Activated gamma-delta T cell treated with Interleukin-2 at 50 U/mL for 16 hours (primary cell): ENCODE measurements at places on chromosomes 1 and 21.
A peak's percentile ranks its signal among the peaks of the same experiment; 100 is the strongest.

GRCh38 chr1:151108331-151108730 lies 37.8 kb downstream of the GABPB2 start:
- no peak for DNase-seq

DNA sequence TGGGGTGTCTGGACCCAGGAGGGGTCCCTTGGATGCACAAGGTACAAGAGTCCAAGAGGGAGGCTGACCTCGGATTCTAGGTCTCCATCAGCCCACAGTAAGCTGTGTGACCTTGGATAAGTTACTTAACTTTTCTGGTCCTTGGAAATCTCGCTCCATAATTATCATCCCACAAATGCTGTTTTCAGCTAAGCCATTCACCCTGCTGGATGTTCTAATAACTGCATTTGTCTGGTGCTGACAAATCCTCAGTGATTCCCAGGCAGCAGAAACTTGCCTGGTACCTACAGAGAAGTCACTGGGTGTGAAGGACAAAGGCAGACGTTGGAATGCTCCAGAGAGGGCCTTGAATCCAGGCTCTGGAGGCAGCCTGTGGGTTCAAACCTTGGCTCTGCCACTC lies 89.7 kb downstream of the IGSF21 start:
- no peak for DNase-seq

DNA sequence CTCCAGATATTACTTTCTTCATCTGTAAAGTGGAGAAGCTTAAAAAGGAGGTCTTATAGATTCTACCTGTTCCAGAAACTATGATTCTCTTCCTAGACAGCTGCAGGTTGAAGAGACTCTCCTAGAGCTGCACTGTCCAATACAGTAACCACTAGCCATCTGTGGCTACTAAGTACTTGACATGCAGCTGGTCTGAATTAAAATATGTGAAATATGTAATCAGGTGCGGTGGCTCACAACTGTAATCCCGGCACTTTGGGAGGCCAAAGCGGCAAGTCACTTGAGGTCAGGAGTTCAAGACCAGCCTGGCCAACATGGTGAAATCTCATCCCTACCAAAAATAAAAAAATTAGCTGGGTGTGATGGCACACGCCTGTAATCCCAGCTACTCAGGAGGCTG lies 15.8 kb downstream of the APP start:
- no peak for DNase-seq

DNA sequence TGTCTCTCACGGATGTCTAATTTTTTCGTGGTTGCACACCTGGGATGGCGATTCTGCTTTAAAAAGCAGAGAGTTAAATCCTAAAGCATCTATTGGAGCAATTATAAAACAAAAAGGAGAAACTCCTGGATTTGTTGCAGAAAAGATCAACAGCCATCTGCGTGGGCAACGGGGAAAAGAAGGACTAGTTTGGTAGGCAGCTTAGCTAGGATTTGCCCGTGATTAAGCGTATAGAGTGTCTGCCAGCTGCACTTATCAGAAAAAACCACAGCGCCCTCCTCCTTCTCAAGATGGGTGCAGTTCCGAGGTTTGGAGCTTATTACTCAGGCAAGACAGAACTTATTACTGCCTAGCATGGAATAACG lies 526 bp upstream of the SLC25A24 start:
- peak; percentile 30 for DNase-seq

GRCh38 chr1:177238967-177239366 lies 68.2 kb downstream of the BRINP2 start:
- DNase-seq, result no peak

DNA sequence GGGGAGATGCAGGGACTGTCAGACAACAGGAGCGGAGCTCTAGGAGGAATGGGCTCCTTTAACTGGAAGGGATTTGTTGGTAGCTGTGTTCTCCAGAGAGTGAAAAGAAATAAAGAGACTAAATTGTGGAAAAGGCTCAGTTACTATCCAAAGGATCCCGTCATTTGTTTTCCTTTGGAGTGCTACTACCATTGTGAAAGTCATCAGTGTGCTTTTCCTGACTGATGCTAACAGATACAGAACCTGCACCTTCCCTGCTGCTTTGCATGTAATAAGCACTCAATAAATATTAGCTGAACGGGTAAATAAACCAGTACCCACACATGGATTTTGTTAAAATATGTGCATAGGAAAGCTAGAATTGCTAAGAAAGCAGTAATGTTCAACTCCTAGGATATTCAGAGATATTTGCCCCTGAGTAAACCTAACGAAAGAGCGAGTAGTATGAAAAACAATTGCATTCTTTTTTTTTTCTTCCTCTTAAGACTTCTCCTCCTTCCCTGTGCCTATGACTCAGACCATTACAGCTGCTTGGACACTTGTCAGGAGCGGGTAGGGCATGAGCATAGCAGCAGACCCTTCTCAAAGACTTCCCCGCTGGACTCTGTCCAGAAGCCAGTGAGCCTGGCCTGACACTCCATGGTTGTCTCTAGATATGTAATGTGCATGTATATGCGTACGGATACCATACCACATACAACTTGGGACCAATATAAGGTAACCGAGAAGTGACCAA lies 41.7 kb downstream of the PTGFRN start:
- DNase-seq, result no peak

GRCh38 chr1:234881893-234882771 lies 246.5 kb downstream of the TOMM20 start:
- DNase-seq, result no peak

DNA sequence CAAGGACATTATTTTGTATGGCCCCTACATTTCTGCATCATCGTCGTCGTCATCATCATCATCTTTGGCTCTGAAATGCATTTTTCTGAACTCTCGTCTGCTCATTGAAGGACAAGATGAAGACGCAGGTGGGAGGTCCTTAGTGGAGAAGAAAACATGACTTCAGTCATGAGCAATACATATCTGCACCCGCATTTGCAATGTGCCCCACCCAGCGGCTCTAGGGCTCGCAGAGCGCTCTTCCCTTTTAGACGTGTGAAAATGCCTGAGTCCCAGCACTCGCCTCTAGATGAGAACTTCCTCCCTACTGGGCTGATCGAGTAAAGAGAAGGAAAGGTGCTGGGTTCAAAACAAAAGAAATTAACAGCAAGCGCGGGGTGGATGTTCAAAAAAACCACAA lies 10.1 kb downstream of the C1orf174 start:
- DNase-seq, result no peak

- DNase-seq, result no peak
Measured at GRCh38 chr1:24341260-24341659, 22.1 kb downstream of the GRHL3 start.

GRCh38 chr1:117235863-117236465 lies 25.2 kb upstream of the VTCN1 start:
- no peak for DNase-seq

- no peak for DNase-seq
Measured at GRCh38 chr1:241611063-241611462, 29.1 kb downstream of the CHML start.

DNA sequence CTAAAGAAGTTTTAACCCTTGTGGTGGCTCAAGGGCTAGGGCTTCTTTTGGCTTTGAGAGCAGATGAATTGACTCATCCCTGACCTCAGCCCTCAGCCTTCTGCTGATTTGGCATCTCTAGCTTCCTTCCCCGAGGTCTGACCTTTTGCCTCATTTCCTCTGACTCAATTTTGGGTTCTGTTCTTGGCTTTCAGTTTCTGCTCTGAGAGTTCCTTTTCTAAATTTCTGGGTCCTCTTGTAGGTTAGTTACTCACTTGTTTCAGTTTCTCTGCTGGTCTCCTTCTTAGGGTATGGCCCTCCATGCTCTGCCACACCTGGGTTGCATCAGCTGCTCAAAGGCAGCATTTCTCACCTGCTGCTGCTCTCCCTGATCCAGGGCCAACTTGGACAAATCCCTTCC lies 19.4 kb downstream of the PDE4B start:
- no peak for DNase-seq

DNA sequence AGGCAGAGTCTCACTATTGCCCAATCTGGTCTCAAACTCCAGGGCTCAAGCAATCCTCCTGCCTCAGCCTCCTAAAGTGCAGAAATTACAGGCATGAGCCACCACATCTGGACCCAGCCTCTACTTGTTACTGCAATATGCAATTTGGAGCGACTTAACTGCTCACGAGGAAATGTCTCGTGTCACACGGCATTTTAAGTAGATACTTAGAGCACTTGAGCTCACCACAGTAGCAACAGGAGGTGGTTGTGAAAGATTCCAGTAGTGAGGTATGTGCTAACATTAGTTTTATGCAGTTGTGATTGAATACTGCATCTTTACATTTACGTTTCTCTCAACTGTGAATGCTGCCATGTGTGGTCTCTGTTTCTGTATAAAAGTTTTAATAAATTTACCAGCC lies 5.8 kb upstream of the NDUFV3 start:
- DNase-seq, result no peak
